Fibroblast of skin of right quadriceps (primary cell): ENCODE measurements at places on chromosomes 7 and 10.

GRCh38 chr7:113176836-113177235 is 58.5 kb upstream of the SMIM30 start:
- no peak for DNase-seq

DNA sequence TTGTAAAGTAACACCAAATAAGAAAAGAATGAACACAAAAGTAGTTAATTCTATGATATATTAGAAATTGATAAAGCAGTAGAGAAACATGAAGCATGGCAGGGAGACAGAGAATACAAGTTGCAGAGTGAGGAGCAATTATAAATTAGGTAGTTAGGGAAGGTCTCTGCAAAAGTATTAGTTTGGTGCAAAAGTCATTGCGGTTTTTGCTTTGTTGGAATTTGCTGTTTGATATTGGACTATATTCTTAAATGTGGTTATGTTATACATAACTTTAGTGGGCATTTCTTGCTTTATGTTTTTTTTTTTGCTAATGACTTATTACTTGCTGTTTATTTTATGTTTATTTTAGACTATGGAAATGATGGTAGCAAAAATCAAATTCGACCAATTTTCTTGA is 402.2 kb downstream of the SFMBT2 start:
- DNase-seq = no peak

DNA sequence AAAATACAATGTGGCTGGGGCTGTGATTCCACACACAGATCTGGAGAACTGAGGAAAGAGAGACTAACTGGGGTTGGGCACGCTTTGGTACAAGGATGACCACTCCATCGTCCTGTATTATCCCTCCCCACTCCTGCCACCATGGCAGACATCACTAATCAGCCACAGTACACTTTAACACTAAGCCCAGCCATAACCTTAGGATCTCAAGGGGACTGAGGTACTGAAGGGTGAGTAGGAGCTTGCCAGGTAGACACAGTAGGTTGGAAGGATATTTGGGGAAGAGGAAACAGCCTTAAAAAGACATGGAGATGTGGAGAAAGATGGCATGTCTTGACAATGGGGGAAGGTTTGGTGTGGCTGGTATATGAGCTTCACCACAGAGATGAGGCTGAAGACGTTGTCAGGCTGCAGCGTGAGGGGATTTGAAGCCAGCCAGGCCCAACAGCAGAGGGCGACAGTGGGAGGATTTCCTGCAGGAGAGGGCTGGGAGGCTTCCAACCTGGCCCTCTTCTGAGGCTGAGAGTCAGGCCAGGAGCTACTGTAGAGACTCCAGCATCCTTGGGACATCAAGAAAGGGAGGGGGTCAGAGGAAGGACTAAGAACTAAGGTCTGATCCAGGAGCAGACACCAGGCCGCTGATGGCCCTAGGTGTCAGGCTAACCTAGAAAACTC is 58.6 kb upstream of the COL13A1 start:
- DNase-seq = peak; percentile 27

DNA sequence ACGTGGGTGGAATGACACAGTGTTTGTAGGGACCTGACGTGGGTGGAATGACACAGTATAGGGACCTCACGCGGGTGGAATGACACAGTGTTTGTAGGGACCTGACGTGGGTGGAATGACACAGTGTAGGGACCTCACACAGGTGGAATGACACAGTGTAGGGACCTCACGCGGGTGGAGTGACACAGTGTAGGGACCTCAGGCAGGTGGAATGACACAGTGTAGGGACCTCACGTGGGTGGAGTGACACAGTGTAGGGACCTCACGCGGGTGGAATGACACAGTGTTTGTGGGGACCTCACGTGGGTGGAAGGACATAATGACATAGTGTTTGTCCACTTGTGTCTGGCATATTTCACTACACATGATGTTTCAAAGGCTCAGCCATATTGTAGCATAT is 19.3 kb downstream of the PPP2R2D start:
- DNase-seq = no peak

- DNase-seq = no peak
These were observed 33.4 kb upstream of the PDGFA start for GRCh38 chr7:552868-553635.

DNA sequence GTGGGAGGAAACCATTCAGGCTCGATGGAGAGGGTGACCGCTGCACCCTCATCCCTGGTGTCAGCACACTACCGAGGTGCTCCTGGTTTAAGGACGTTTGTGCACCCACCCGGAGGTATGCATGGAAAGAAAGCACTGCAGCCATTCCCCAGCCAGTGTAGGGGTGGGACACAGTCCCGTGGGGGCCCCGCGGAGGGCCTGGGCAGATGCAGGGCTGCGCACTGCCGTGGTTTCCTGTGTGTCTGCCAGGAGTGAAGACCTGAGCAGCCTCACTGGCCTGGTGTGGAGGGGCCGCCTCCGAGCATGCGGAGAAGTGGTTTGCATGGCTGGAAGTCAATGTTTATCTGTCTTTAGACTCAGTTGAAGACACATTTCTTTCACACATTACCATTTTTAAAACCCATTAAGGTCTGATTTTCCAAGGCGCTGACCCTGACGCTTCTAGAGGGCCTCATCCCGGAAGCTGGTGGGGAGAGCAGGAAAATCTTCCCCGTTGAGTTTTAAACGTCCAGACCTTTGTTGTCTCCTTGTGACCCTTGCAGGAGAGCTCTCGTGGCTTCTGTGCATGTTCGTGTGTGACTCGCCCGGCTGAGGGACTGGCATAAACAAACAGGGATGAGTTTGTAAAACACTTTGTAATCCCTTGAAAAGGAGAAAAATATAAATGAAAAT is 188.1 kb downstream of the MGMT start:
- no peak for DNase-seq

GRCh38 chr10:99809931-99810615 is 27.6 kb downstream of the ABCC2 start:
- DNase-seq = no peak

- DNase-seq = no peak
These were observed 54.4 kb upstream of the TMEM72 start for GRCh38 chr10:44856696-44857095.
